ENCODE measurements at places on chromosomes 12 and 14.

- no peaks in the 10 kb centered on the region for H3K27me3 ChIP-seq
- peaks cover 15% of the 10 kb centered on the region for H3K36me3 ChIP-seq
- no peak overlapping the region for H3K27ac ChIP-seq
- H3K4me3 ChIP-seq = no peak overlapping the region
These were observed 6.8 kb downstream of the MAP1LC3B2 start for GRCh38 chr12:116565963-116566362.

DNA sequence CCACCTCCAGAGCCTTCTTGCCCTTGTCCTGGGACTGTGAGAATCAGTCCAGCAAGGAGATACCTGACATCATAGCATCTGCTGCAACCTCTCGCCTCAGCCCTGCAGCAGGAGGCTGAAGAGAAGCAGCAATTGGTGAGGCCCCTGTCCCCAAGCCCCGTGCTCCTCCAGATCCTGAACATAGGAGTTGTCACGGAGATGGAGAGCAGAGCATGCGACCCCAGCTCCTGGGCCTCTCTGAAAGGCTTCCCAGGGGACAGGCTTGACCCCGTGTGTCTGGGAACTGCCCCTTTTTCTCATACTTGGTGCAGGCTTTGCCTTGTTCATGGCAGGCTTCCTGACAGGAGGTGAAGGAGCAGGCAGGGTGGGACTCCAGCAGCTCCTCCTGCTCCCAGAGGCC, 127.7 kb upstream of the PZP start:
- no peak overlapping the region for H3K27ac ChIP-seq
- H3K4me3 ChIP-seq = no peak overlapping the region
- H3K27me3 ChIP-seq = peaks cover 12% of the 10 kb centered on the region
- peaks cover 12% of the 10 kb centered on the region for H3K4me1 ChIP-seq
- no peaks in the 10 kb centered on the region for H3K36me3 ChIP-seq

DNA sequence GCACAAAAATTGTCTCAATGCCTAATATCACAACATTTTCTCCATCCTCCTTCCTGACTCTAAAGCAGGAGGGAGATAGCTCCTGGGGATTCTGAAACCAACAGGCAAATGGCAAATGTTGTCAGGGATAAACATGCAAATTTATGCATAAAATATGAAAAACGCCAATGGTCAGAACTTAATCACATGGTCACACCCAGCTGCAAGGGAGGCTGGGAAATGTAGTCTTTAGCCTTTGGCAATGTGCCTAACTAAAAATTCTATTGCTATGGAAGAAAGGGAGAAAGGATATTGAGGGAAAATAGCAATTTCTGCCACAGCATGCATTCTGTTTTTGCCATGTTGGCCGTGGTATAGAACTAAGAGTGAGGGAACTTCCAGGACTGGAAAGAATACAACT, 11.7 kb upstream of the OASL start:
- H3K36me3 ChIP-seq = no peaks in the 10 kb centered on the region
- H3K4me3 ChIP-seq = no peak overlapping the region
- peaks cover 3% of the 10 kb centered on the region for H3K4me1 ChIP-seq

- no peaks in the 10 kb centered on the region for H3K4me1 ChIP-seq
- DNase-seq = no peak
- no peaks in the 10 kb centered on the region for H3K36me3 ChIP-seq
- no peaks in the 10 kb centered on the region for H3K27me3 ChIP-seq
- no peak overlapping the region for H3K27ac ChIP-seq
- no peak overlapping the region for H3K4me3 ChIP-seq
These were observed 297.1 kb downstream of the PDZRN4 start for GRCh38 chr12:41485203-41485602.

- H3K4me3 ChIP-seq = no peak overlapping the region
- DNase-seq = no peak
- H3K36me3 ChIP-seq = no peaks in the 10 kb centered on the region
- H3K4me1 ChIP-seq = peaks cover 2% of the 10 kb centered on the region
- H3K27ac ChIP-seq = no peak overlapping the region
These were observed 66.0 kb upstream of the DDX11 start for GRCh38 chr12:31007636-31008175.

GRCh38 chr12:53232646-53233461, 845 bp upstream of the RARG start:
- no peaks in the 10 kb centered on the region for H3K36me3 ChIP-seq
- DNase-seq = no peak
- H3K27me3 ChIP-seq = no peaks in the 10 kb centered on the region
- peaks cover 44% of the 10 kb centered on the region for H3K4me1 ChIP-seq
- peak overlapping the region; percentile 80 for H3K27ac ChIP-seq

- H3K4me3 ChIP-seq = no peak overlapping the region
- DNase-seq = no peak
- no peaks in the 10 kb centered on the region for H3K4me1 ChIP-seq
These were observed 512.1 kb downstream of the AACS start for GRCh38 chr12:125577334-125577733.

- no peaks in the 10 kb centered on the region for H3K27me3 ChIP-seq
- no peak overlapping the region for H3K27ac ChIP-seq
- DNase-seq = no peak
These were observed 8.8 kb downstream of the STK38L start for GRCh38 chr12:27252934-27253333.

DNA sequence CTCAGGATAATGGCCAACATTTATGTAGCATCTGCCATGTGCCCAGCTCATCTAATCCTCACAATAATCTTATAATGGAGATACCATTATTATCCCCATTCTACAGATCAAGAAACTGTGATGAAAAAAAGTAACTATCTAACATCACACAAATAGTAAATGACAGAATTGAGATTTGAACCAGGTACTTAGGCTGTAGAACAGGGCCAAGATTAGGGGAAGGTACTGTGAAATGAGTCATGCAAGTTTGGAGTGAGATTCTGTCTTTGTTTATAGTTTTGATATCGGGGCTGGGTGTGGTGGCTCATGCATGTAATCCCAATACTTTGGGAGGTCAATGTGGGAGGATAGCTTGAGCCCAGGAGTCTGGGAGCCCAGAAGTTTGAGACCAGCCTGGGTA, 1.3 kb upstream of the GNPTAB start:
- no peak for DNase-seq
- H3K4me1 ChIP-seq = peaks cover 27% of the 10 kb centered on the region
- no peak overlapping the region for H3K27ac ChIP-seq
- no peaks in the 10 kb centered on the region for H3K27me3 ChIP-seq

- H3K27me3 ChIP-seq = peaks cover 18% of the 10 kb centered on the region
- H3K36me3 ChIP-seq = no peaks in the 10 kb centered on the region
- no peak for DNase-seq
- no peak overlapping the region for H3K27ac ChIP-seq
These were observed 57.3 kb downstream of the PLEKHG3 start for GRCh38 chr14:64761441-64762043.

GRCh38 chr14:72164420-72165228, 232.4 kb downstream of the RGS6 start:
- DNase-seq = no peak
- no peak overlapping the region for H3K27ac ChIP-seq
- no peaks in the 10 kb centered on the region for H3K4me1 ChIP-seq
- peaks cover 27% of the 10 kb centered on the region for H3K27me3 ChIP-seq

GRCh38 chr12:11136075-11136474, 1.6 kb upstream of the TAS2R30 start:
- no peak overlapping the region for H3K4me3 ChIP-seq
- DNase-seq = no peak
- H3K36me3 ChIP-seq = peaks cover 30% of the 10 kb centered on the region
- H3K27me3 ChIP-seq = no peaks in the 10 kb centered on the region

DNA sequence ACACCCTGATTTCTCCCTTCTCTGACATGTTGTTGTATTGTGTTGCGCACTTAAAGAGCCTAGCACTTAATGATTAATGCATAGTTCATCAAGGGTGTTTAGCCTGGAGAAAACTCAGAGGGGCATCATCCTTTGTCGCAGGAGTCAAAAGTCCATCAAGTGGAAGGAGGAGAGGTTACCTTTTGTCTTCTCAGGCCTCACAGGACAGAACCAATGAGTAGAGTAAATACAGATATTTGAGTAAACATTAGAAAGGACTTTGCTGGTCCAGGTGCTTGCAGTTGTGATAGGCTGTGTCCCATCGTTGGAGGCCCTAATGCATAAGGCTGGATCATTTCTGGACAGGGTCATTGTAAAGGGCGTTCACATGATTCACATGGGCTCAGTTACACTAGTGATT, 430.9 kb downstream of the PCNX1 start:
- no peak overlapping the region for H3K27ac ChIP-seq
- H3K27me3 ChIP-seq = no peaks in the 10 kb centered on the region
- peaks cover 19% of the 10 kb centered on the region for H3K4me1 ChIP-seq
- no peak for DNase-seq
- H3K4me3 ChIP-seq = no peak overlapping the region
- H3K36me3 ChIP-seq = peaks cover 32% of the 10 kb centered on the region

DNA sequence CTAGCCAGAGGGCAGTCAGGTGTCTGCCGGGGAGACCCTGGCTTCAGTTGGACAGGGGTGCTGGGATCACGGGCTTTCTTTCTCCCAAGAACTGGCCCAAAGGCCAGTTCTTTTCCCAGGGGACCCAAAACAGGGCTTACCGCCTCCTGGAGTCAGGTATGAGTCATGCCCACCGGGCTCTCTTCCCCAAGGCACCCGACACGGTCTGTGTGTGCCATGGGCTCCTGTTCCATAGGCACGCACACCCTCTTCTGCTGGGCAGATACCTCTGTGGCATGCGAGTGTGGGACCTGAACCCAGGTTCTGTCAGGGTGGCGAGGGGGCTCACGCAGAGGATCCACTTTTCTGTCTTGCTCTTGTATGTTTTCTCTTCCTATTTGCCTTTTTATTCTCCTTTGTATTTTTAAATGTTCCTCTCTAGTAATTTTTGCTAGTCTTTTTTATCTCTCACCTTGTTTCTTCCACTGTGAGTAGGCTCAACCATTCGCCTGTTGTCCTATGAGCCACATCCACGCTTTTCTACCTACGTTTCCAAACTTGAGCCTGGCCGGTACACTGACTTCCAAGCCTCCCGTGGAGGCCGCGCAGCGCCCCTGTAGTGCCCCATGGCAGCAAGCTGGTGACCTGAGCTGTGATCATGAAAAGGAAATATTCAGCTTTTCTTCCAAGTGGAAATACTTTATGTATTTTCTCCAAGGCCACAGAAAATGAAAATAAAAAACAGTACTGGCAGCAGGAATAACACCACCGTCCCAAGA, 362.2 kb downstream of the CACNA1C start:
- H3K27ac ChIP-seq = no peak overlapping the region
- no peak for DNase-seq
- no peaks in the 10 kb centered on the region for H3K36me3 ChIP-seq
- H3K27me3 ChIP-seq = no peaks in the 10 kb centered on the region
- no peaks in the 10 kb centered on the region for H3K4me1 ChIP-seq

DNA sequence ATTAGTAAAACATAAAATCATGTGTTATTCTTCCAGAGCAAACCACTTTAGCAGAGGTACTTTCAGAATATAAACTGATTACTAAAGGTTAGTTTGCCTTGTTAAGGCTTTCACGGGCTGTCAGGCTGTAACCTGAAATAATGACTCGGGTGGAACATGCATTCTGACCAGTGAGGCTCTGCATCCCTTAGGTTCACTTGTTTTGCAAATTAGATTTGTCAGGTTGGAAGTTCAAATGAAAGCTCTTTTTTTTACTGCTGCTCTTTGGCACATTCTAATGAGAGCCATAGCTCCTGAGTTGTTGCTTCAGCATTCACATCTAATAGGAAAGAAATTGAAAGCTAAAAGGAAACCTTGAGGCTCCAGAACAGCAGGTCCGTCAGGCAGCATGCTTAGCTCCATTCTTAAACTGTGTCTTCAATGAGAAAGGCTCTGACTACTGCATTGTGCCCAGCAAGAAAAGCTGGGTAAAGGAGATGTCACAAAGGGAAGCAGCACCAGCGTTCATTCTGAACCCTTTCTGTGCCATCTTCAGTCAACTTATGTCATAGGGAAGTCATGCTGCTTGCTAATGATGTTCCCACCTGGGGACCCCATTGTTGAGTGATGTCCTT, 445.5 kb upstream of the FBXO33 start:
- H3K27me3 ChIP-seq = no peaks in the 10 kb centered on the region
- H3K4me3 ChIP-seq = no peak overlapping the region
- no peaks in the 10 kb centered on the region for H3K4me1 ChIP-seq
- no peak for DNase-seq
- H3K27ac ChIP-seq = no peak overlapping the region
- H3K36me3 ChIP-seq = no peaks in the 10 kb centered on the region

GRCh38 chr12:28242496-28243309, 52.4 kb downstream of the CCDC91 start:
- no peak for DNase-seq
- H3K27me3 ChIP-seq = no peaks in the 10 kb centered on the region
- H3K4me3 ChIP-seq = no peak overlapping the region
- no peaks in the 10 kb centered on the region for H3K4me1 ChIP-seq
- H3K27ac ChIP-seq = no peak overlapping the region

- H3K27me3 ChIP-seq = peaks cover 10% of the 10 kb centered on the region
- no peaks in the 10 kb centered on the region for H3K4me1 ChIP-seq
- no peak overlapping the region for H3K4me3 ChIP-seq
- H3K27ac ChIP-seq = no peak overlapping the region
These were observed 224.4 kb upstream of the KRR1 start for GRCh38 chr12:75735853-75736252.

DNA sequence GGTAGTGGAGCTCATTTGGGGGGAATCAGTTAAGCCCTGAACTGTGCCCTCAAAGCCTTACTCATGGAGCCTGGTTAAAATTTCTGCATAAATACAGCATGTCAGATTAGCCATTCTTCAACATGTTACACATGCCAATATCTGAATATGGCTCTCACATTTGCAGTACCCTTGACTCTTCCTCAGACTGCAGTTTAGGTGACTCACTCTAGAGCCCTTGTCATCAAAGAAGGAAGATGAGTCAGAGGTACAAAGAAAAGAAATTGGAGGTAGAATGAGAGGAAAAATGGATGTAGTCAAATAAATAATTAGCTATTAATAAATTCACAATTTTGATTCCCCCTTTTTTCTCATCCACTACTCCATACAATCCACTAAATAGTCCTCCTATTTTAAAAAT, 23.6 kb upstream of the OR4K2 start:
- no peaks in the 10 kb centered on the region for H3K27me3 ChIP-seq
- no peak overlapping the region for H3K27ac ChIP-seq
- no peak for DNase-seq
- no peaks in the 10 kb centered on the region for H3K36me3 ChIP-seq
- no peaks in the 10 kb centered on the region for H3K4me1 ChIP-seq

GRCh38 chr14:63996625-63997220, 143.9 kb downstream of the SYNE2 start:
- H3K36me3 ChIP-seq = peaks cover 39% of the 10 kb centered on the region
- no peak overlapping the region for H3K4me3 ChIP-seq
- H3K4me1 ChIP-seq = peaks cover 8% of the 10 kb centered on the region
- DNase-seq = no peak
- no peaks in the 10 kb centered on the region for H3K27me3 ChIP-seq
- no peak overlapping the region for H3K27ac ChIP-seq

Data from T-helper 2 cell treated with Interferon-gamma antibody and Interleukin-4, amounts not matched to agents 5 μg/mL and 100 μg/mL, for 36 hours (primary cell).